HCT116 (cell line): ENCODE measurements at places on chromosomes 16 and 17. TPM values are rescaled to one million over a fixed set of nuclear protein-coding genes. Genes with fewer than 3 reads are reported as not detected.

KCNJ18 gene
- not detected for total RNA-seq

DNA sequence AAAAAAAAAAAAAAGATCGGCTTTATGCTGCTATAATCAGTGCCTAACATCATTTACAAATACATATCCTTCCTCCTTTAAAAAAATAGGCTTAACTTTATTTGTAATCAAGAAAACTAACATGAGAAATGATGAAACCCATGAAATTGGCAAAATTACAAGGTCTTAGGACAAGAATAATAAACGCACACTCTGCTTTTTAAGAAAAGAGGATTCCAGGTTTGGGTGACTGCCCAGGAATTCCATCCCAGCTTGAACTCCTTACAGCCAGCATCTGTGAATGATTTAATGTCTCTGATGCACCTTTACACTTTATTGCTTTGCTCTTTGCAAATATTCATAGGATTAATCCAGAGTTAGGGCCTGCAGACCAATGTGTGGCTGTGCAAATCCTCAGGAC lies 196.0 kb downstream of the CBLN1 start:
- DNase-seq, result no peak
- H3K27ac ChIP-seq, result no peak overlapping the region
- H3K4me3 ChIP-seq, result no peak overlapping the region
- H3K4me1 ChIP-seq, result no peaks in the 10 kb centered on the region
- H3K36me3 ChIP-seq, result no peaks in the 10 kb centered on the region

- no peaks in the 10 kb centered on the region for H3K36me3 ChIP-seq
- no peak overlapping the region for H3K4me3 ChIP-seq
- no peak overlapping the region for H3K27ac ChIP-seq
- no peaks in the 10 kb centered on the region for H3K4me1 ChIP-seq
- no peak for DNase-seq
These were observed 20.0 kb upstream of the HERPUD1 start for GRCh38 chr16:56911771-56912571.

DNA sequence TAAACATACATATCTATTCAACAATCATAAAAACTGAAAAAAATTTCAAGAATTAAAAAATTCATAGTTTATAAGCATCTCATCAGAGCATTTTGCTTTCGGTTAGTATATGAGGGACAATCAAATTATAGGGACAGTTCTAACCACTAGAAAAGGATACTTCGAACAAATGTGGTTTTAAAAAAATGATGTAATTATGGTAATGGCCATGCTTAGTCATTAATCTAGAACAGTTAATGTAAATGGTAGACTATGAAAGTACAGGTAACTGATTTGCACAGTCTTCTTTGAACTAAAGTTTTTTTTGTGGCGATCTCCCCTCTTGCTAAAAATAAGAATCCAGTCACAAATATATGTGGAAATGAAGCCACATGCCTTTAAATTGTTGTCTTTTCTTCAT lies 63.5 kb upstream of the PHOSPHO1 start:
- no peaks in the 10 kb centered on the region for H3K4me1 ChIP-seq
- no peaks in the 10 kb centered on the region for H3K27me3 ChIP-seq
- H3K36me3 ChIP-seq, result peaks cover 10% of the 10 kb centered on the region

- no peak overlapping the region for H3K4me3 ChIP-seq
- no peaks in the 10 kb centered on the region for H3K36me3 ChIP-seq
- H3K27me3 ChIP-seq, result 0 out of 2 replicates have a peak, but pooled peaks cover 3% of the 10 kb centered on the region
- no peak for DNase-seq
These were observed 194.2 kb upstream of the TBX2 start for GRCh38 chr17:61205401-61205800.

- peaks cover 42% of the 10 kb centered on the region; the same call in 1 of the 2 replicates for H3K36me3 ChIP-seq
- no peak overlapping the region for H3K4me3 ChIP-seq
- H3K27ac ChIP-seq, result no peak overlapping the region
- DNase-seq, result no peak
- H3K4me1 ChIP-seq, result peaks cover 7% of the 10 kb centered on the region; the same call in 1 of the 2 replicates
These were observed 5.6 kb downstream of the MRM3 start for GRCh38 chr17:787641-788221.

GRCh38 chr17:74282587-74283370 lies 8.7 kb downstream of the DNAI2 start:
- no peak overlapping the region for H3K27ac ChIP-seq
- no peaks in the 10 kb centered on the region for H3K36me3 ChIP-seq
- H3K27me3 ChIP-seq, result no peaks in the 10 kb centered on the region
- peaks cover 10% of the 10 kb centered on the region for H3K4me1 ChIP-seq
- H3K4me3 ChIP-seq, result no peak overlapping the region
